ENCODE measurements at places on chromosomes 7 and 10.

GRCh38 chr10:8489823-8490222, 435.3 kb downstream of the GATA3 start:
- no peak for DNase-seq

- DNase-seq = no peak
Observed at GRCh38 chr10:122468926-122469781, 7.8 kb downstream of the HTRA1 start.

GRCh38 chr10:102714621-102715455, at the start of gene SFXN2:
Gene SFXN2 (plus strand): TSS chr10:102714636. CDS start chr10:102726637, 12,001 bp downstream.
- DNase-seq = no peak

- no peak for DNase-seq
Observed at GRCh38 chr7:138023618-138024342, 21.9 kb upstream of the CREB3L2 start.

DNA sequence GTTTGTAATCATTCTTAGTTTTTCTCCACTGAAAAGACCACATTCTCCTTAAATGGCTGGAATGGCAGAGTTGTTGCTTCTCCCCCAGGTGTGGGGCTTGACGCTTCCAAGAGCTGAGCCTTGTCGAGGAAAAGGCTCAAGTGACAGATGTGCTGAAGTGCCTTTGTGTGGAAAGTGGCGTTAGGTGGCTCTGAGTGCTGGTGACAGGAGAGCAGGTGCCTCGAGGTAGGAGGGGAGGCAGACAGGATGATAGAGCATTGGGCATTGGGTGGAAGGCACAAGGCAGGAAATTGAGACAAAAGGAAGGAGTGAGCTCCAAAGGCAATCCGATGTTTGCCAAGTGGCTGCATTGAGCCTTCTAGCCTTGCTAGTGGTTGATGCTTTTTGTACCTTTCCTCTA, 6.7 kb downstream of the KIAA1217 start:
- DNase-seq = peak; percentile 13

DNA sequence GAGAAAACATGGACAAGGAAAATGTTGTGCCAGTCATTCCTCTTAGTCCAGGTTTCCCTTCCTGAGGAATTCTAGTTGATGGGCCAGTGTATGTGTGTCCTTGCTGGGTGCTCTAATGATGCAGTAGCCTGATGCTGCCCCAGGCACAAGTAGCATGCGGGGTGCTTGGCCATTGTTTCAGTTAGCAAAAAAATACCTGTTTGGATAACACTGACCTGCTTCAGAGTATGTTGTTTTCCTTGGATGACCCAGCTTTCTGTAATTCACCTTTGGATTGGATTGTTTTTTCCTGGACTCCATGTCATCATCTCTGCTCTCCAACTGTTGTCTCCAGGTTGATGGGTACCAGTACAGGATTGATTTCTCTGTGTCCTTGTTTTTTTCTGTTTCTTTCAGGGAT, 169.2 kb downstream of the SND1 start:
- DNase-seq = no peak

- no peak for DNase-seq
Observed at GRCh38 chr10:110773693-110774068, 98.0 kb upstream of the PDCD4 start.

- DNase-seq = peak; percentile 46
Observed at GRCh38 chr10:132942101-132943057, at the start of gene CFAP46. Gene CFAP46 (minus strand): TSS chr10:132942570. CDS start chr10:132942484, 86 bp downstream.

DNA sequence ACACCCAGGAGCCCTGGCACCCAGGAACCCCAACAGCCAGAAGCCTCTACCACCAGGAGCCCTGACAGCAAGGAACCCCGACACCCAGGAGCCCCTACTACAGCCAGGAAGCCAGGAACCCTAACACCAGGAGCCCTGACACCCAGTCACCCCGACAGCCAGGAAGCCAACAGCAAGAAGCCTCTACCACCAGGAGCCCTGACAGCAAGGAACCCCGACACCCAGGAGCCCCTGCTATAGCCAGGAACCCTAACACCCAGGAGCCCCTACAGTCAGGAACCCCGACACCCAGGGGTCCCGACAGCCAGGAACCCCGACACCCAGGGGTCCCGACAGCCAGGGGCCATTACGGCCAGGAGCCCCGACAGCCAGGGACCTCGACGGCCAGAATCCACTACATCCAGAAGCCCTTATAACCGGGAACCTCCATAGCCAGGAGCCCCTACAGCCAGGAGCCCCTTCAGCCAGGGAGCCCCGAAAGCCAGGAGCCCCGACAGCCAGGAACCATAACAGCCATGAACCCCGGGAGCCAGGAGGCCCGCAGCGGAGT, 440 bp upstream of the GLRX3 start:
- DNase-seq = no peak

GRCh38 chr7:114916261-114916892, 5.5 kb upstream of the MDFIC start:
- no peak for DNase-seq

GRCh38 chr7:121330053-121330833, 1.4 kb downstream of the WNT16 start:
- DNase-seq = peak; percentile 54

GRCh38 chr10:117861329-117861728, 185.4 kb downstream of the RAB11FIP2 start:
- DNase-seq = no peak

GRCh38 chr7:68256295-68256694, 1259.7 kb downstream of the TYW1 start:
- DNase-seq = no peak

Measured in NCI-H1105 treated with DMSO at 0.1 percent for 48 hours (cell line).